ENCODE measurements at places on chromosomes 5 and 9.

DNA sequence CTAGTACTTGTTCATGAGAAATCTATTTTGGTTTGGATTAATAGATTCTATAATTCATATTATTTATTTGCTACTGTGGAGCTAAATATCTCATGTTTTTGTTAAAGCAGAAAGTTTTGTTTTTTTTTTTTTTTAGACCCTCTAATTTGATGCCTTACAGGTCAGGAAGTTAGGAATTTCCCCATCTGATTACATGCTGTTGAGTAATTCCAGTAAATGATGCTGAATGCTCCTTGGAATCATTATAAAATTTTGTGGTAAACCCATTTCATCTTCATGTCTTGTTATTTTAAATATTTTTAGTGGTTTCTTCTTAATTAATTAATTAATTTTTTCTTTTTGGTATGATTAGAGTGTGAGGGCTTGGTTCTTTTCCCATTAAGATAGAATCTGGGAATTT is 35.6 kb downstream of the NNT start:
- peak; percentile 54 for DNase-seq

DNA sequence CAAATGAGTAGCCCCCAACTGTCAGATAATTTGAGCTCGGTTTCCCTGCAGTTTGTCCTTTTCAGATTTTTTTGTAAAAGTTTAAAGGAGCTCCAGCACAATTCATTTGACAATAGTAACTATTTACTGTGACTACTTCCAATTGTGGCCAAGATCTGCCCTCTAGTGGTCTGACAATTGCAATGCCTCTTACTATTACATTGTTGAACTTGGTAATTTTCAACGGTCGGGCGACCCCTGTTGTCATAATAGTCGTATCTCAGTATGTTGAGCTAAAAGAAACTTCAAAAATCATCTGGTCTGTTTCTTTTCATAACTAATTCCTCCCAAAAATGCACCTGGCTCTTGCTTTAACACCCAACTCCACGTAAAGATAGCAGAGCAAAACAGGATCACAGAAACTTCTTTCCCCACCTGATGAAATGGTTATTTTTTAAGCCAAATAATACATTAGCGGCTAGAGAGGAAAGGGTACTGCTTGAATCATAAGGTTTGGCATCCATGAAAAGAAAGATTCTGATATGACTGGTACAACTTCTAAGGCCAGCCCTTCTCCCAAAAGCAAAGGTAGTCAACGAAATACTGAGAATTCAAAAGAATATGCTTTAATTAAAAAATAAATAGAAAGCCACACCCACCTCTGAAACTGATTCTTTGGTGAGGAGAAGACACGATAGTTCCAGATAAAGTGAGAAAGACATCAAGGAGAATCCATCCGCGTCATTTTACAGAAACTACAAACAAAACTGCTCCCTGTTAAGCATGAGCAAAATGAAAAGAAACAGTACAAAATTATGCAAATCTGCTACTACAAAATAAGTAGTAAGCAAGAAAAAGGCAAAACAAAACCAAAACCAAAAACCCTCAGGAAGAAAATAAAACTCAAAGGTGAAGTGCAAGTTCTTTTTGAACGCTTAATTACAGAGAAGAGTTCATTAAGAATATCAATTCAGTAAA is 76.9 kb upstream of the HTR4 start:
- peak; percentile 78 for DNase-seq

- DNase-seq = peak; percentile 88
Measured at GRCh38 chr5:126446498-126447224, 23.5 kb downstream of the GRAMD2B start.

DNA sequence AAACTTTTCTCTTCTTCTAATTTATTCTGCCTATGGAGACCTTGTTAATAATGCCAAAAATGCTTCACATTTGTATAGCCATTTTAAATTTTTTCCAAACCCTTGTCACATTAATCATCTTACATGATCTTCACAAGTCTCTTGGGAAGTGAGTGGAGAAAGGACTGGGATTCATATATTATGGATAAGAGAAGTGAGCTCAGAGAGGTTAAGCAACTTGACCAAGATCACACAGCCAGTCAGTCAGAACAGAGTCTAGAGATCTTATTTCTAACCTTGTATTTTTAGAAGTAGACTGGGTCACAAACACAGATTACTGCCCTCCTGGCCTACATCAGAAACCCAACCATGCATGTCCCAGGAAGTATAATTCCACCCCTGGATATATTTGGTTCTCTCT is 218.0 kb upstream of the ADRA1B start:
- DNase-seq = no peak

DNA sequence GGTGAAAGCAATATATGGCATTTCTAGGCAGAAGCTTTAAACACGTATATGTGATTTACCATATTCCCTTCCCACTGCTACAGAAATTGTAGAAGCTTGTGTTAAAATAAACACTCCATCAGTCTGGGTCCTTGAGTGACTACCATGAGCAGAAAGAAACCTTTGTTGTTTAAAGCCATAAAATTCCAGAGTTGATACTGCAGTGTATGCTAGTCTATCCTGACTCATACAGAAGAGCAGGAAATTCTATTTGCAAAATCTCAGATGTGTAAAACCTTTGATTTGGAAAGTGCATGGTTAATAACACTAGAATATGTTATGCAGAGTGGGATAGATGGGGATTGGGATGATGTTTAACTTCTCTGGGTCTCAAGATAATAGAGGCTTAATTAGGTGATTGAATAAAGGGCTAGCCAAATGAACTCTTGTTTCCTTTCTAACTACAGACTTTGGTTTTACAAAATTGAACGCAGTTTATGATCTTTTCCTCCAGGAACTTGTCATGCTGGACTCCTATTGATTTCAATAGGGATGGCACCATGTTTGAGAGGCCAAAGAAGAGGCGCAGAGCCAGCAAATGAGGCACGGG is 282.7 kb upstream of the VLDLR start:
- peak; percentile 18 for DNase-seq

DNA sequence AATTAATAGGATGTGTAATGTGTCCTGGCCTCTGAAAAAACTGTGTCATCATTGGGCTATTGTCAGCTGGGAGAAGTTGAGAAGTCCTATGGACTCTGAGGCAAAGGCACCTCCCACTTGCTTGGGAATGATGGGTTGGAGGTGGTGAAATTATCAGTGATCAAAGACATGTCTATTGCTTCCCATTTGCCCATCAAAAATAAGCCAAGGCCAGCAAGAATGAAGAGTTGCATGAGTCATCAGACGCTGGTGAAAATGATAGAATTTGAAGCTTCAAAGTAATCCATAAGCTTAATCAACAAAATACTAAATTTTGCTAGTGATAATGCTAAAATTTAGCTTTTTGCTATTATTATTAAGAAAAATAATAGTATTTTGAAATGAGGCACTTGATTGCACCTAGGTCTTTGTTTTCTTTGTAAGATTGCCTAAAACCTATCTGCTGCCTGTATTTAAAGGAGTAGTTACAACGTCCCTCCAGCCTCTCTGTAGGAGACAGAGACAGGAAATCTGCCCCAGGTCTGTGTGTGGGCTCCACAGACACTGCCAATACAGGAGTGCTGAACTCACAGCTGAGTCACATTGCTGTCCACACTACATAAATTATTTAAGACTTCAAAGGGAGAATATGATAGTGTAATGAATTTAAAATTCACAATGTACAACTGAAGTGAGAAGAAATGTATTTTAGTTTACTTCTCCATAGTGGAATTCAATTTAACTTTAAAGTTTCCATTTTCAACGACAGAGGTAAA is 48.4 kb upstream of the APC start:
- DNase-seq = peak; percentile 45

Measured in amniotic epithelial cell (primary cell).